ENCODE measurements at places on chromosomes 16 and 17.

DNA sequence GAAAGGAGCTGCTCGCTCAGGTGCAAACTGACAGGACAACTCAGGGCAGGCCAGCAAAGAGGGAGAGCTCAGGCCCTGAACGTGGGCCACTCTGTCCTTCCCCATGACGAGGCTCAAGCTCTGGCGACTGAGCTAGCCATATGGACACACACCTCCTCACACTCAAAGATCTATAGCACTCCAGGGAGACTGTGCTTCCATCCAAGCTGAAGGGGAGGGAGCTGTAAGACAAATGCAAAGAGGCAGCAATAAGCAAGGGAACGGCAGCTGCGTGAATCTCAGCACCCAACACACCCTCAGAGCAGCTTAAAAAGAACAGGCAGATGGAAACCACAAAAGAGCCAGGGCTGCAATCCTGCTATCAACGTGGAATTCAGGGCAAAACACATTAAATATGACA is 13.5 kb downstream of the NUDT16L1 start:
- DNase-seq: no peak

GRCh38 chr16:84612686-84613085 is 5.2 kb downstream of the COTL1 start:
- no peak for DNase-seq

- no peak for DNase-seq
Observed at GRCh38 chr17:10135539-10136257, 62.7 kb downstream of the GAS7 start.

DNA sequence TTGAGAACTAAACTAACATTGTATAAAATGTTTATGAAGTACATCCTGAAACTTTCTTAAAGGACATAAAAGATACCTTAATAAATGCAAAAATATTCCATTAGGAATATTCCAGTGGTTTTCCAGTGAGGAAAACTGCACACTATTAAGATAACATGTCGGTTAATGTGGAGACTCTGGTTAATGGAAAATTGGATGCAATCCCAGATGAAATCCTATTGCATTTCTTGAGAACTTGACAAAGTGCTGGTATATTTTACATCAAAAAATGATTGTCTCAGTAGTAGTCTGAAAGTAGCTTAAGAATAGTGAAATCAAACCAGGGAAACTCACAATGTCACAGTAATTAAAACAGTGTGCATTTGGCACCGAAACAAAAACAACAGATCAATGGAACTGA is 202.5 kb upstream of the MON1B start:
- DNase-seq: no peak

- no peak for DNase-seq
Observed at GRCh38 chr17:62024866-62025265, 40.2 kb downstream of the MED13 start.

- DNase-seq: no peak
Observed at GRCh38 chr17:34663714-34664113, 84.3 kb downstream of the TMEM132E start.

Data from GM13976 (cell line).